ENCODE measurements at places on chromosomes 2 and 18. TPM values are rescaled to one million over a fixed set of nuclear protein-coding genes. Genes with fewer than 3 reads are reported as not detected.

Gene GPR39
- 0.83 TPM for total RNA-seq

- DNase-seq, result no peak
Observed at GRCh38 chr18:68035774-68036522, 519.4 kb upstream of the DSEL start.

- DNase-seq, result no peak
Observed at GRCh38 chr2:237727363-237727762, 71.2 kb upstream of the RBM44 start.

DNA sequence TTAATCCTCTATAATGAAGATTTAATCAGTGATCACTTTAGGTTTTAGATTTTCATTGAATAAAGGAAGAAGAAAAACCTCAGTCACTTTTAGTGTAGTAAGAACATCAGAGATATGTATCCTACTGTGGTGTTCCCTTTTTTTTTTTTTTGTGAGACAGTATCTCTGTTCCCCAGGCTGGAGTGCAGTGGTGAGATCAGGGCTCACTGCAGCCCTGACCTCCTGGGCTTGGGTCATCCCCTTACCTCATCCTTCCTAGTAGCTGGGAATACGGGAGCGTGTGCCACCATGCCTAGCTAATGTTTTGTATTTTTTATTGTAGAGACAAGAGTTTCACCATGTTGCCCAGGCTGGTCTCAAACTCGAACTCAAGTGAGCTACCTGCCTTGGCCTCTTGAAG is 5.1 kb downstream of the SLC39A10 start:
- DNase-seq, result no peak

GRCh38 chr2:64605991-64606478 is 47.7 kb downstream of the SERTAD2 start:
- DNase-seq, result no peak

DNA sequence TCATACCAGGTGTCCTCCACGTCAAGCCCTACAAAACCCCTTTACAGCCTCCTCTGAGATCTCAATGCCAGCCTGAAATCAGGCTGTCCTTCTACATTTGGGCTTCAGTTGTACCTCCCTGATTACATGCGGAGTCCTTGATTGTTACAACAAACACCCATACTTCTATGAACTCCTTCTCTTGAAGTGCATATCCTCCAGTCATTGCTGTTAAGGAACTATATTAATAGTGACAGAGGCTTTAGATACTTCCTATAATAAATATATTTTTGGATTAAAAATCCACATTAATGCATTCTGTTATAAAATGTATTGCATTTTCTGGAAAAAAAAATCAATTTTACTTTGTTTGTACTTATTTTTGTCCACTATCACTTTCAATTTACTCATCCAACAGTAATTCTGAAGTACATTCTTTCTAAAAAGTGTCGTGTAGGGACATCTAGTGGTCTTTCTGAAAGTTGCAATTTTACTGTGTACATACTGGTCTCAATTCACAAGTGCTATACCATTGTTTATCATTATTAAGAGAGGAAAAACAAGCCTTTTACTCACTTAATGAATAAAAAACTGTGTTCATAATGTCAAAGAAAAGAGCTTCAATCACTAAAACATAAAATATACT is 316.4 kb downstream of the DSEL start:
- no peak for DNase-seq

Data from ovary (tissue), 10 donors.